ENCODE measurements at places on chromosomes 5 and 9.
A peak's percentile ranks its signal among the peaks of the same experiment; 100 is the strongest.

- no peak for DNase-seq
Measured at GRCh38 chr9:135101926-135102325, 14.5 kb downstream of the OLFM1 start.

GRCh38 chr9:71743217-71743705 is 25.1 kb downstream of the CEMIP2 start:
- peak; percentile 61 for DNase-seq

DNA sequence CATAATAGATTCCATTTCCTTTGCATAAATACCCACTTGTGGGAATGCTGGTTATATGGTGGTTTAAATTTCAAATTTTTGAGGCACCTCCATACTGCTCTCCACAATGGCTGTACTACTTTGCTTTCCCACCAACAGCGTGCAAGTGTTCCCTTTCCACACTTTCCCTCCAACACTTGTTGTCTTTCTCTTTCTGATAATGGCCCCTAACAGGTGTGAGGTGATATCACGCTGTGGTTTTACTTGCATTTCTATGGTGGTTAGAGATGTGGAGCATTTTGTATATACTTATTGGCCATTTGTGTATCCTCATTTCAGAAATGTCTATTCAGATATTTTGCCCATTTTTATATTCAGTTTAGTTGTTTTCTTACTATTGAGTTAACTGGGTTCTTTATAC is 34.6 kb downstream of the CTSL start:
- DNase-seq, result no peak

GRCh38 chr9:85741095-85741874 is 469 bp downstream of the AGTPBP1 start:
- DNase-seq, result no peak

DNA sequence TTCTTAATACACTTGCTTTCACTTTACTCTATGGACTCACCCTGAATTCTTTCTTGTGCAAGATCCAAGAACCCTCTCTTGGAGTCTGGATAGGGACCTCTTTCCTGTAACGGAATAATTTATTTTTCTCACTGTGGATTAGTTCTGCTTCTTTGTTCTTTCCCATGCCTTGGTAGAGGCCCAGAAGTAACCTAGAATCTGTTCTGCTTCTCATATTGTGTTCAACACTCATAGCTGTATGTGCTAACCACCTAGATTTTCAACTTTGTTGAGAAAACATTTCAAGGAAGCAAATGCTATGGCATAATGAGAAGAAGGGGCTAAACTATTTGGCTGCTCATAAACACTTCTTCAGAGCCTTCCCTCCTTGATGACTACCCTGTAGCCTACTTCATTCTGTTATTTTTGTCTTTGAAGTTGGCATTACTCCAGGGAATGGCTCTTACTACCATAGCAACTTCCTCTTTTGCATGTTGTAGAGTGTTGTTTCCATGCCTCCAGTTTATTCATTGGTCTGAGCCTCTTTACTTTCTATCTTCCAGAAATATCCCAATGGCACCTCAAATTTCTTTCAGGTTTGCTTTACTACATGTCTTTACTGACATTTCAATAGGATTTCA is 74.3 kb downstream of the KIAA0825 start:
- no peak for DNase-seq

GRCh38 chr5:138702166-138703077 is 50.8 kb upstream of the CTNNA1 start:
- DNase-seq, result no peak

GRCh38 chr5:40277161-40277906 is 402.4 kb upstream of the PTGER4 start:
- DNase-seq, result no peak

- no peak for DNase-seq
Measured at GRCh38 chr5:72170101-72170500, 62.8 kb downstream of the MAP1B start.

- DNase-seq, result no peak
Measured at GRCh38 chr5:65548281-65548680, 14.7 kb downstream of the CENPK start.

GRCh38 chr9:107878462-107878861 is 388.9 kb upstream of the KLF4 start:
- DNase-seq, result no peak

DNA sequence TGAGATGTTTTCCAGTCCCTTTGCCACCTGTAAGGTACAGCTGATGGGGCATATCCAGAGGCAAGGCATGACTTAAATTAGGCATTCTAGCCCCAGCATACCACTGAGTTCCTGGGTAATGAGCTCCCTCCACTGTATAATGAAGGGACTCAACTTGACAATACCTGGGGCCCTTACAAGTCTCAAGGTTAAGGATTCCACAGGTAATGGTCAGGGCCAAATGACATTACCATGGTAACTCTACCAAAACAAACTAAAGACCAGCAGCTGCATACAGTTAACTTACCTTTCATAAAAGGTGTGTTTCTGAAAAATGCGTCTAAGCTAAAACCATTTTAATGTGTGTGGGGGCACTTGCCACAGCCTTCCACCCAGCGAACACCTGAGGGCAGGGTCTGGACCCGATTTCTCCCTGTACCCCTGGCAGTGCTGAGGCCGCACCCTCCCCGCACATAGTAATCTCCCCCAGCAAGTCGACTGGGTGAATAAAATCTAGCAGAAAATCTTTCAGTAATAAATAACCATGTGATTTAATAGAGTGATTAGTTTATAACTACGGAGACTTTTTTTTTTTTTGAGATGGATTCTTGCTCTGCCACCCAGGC is 24.2 kb downstream of the CCDC69 start:
- no peak for DNase-seq

DNA sequence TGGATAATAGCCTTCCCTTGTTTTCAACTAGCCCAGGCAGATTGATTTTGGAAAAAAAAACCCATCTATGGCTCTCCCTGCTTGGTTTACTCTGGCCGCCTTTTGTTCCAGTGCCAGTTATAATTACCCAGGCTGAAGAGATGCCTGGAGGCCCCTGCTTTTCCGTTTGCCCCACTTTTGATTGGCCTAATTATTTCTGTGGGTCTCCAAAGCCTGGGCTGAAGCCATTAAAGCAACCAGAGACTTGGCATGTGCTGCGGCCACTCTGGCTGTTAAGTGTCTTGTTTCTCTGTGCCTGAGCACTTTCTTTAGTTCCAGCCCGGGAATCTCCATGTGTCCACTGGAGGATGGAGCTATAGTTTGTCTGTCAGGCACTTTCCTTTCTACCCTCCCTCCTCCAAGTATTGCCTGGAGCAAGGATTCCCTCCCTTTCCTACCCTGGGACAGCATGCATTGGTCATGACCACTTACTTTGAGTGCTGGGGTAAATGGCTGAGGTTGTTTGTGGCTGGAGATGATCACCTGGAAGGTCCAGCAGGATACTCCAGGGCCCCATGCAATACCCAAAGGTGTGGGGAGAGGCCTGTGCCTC is 105.1 kb upstream of the CTSL start:
- DNase-seq, result no peak

DNA sequence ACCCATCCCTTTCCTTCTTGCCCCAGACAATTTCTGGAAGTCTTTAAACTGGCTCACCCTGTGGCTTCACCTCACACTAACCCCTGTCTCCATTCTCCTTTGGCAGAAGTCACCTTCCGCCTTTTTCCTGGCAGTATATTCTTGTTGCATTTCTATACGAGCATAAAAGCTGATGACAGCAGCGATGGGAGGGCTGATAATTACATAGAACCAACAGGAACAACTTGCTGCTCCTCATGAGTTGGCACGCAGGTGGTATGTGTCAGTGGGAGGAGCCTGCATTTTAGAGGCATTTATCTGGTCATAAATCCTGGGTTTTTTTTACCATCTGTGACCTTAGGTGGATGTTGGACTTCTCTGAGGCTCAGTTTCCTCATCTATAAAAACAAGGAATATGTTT is 61.4 kb upstream of the CKMT2 start:
- no peak for DNase-seq

GRCh38 chr5:139806726-139807646 is 11.4 kb downstream of the PSD2 start:
- no peak for DNase-seq

DNA sequence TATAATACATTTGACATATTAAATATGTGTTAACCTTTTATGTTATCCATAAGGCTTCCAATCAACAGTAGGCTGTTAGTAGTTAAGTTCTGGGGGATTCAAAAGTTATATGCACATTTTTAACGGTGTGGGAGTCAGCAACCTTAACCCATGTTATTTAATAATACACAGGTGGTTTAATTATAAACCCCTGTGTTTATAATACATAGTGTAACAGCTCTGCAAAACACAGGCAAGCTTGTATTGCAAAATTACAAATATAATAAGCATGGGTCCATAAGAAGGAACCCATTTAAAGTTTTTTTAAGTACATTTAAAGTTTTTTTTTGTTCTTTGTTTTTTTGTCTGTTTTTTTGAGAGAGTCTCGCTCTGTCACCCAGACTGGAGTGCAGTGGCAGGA is 14.5 kb upstream of the RAD23B start:
- no peak for DNase-seq

GRCh38 chr9:19920401-19920800 is 131.6 kb upstream of the SLC24A2 start:
- DNase-seq, result no peak

DNA sequence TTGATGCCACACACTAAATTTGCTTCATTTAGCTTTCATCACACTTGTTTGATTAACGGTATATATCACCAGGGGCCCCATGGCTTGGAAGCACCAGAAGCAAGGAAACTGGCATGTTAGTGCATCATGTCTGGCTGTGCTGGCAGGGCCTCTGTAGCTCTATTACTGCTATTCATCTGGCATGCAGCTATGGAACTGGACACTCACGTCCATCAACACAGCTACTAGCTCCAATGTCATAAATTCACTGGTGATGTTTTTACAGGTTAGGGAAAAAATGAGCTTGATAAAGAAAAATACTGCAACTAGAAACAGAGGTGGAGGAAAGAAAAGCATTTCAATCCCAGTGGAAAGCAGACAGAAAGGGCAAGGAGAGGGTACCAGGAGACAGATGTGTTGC is 343.2 kb downstream of the DEPDC1B start:
- DNase-seq, result no peak

GRCh38 chr5:73867345-73868335 is 241.6 kb downstream of the ARHGEF28 start:
- peak; percentile 11 for DNase-seq

GRCh38 chr9:71767163-71767775 is 1.0 kb downstream of the CEMIP2 start:
- DNase-seq, result no peak

- DNase-seq, result no peak
Measured at GRCh38 chr5:158951436-158952247, 148.1 kb downstream of the EBF1 start.

GRCh38 chr9:8727191-8727590 is 927.6 kb upstream of the DMAC1 start:
- DNase-seq, result no peak

GRCh38 chr9:4301296-4301695 is 1.4 kb upstream of the GLIS3 start:
- DNase-seq, result peak; percentile 57

DNA sequence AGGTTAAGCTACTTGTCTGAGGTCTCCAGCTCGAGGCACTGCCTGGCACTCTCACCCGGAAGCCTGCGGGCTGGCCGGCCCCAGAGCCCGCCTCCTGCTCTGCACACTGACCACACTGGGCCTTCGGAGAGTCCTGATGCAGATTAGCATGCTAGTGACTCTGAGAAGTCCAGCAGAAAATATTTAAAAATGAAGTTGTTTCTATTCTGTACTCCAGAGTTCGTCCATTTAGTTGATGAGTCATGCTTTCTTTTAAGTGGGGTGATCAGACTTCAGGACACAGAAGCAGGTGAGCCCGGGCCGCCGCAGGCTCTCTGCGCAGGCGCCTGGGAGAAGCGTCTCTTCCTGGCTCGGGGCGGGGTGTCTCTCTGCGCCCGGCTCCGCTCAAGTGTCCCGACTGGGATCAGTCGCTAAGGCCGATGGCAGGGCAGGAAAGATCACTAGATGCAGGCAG is 32.5 kb downstream of the FAM240B start:
- no peak for DNase-seq

DNA sequence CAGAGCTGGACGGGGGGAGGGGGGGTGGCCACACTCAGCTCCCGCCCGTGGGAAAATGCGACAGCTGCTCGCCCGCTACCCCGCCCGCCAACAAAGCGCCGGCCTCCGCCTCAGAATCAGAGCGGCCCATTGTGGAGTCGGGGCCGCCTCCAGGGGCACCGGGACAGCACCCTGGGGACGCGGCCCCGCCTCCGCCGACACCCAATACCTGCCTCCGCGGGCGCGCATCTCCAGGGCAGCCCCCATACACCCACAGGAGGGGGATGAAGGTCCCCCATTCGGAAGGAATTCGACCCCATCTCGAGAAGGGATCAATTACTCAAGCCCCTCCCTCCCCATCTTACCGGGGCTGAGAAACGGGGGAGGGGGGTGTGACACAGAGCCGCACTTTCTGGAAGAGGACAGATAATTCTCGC is 1.3 kb downstream of the NOTCH1 start:
- no peak for DNase-seq

DNA sequence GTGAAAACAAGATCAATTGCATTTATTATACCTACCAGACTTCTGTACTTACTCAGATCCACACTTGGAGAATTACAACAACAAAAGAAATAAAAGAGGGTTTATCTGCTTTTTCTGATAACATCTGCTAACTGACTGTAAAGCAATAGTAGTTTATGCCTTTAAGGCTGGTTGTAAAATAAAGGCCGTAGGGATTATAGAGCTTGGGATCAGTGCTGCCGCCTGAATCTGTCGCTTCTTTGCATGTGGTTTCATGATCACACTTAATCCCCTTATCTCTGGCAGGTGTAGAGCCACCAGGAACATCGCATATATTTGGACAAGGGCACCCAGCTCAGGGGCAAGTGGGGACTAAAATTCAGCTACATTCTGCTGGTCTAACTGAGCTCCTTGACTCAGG is 146.7 kb downstream of the CCDC192 start:
- DNase-seq, result no peak

DNA sequence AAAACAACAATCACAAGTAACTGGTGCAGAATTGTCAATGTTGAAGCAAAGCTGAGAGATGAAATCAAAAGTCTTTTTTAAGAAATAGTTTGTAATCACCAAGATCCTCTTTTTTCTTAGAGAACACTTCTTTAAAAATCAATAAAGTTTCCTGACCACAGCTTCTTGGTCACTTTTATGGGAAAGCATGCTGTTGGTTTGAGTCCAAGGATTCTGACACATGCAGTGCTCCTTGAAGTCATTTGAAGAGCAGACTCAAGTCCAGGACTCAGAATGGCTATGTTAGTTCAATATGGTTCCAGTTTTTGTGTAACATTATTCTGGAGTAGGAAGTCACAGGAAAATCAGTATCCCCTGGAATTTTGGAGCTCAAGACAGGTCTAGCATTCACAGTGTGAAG is 480.6 kb downstream of the NR2F1-AS1 start:
- peak; percentile 42 for DNase-seq

- no peak for DNase-seq
Measured at GRCh38 chr9:77438653-77439052, 209.5 kb downstream of the GNA14 start.

DNA sequence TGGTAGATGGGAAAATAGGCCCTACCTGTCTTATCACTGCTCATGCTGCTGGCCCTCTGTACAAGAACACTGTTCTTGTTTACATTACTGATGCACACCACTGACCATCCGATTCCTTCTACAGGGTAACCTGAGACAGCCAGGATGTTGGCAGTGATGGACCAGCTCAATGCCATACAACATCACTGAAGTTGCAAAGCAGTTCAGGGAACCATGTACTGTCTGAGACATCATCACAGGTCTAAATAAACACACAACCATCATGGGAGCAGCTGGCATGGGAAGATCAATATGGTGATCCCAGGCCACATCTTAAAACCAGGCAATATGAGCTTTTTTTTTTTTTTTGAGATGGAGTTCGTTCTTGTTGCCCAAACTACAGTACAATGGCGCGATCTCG is 59.0 kb downstream of the IARS1 start:
- no peak for DNase-seq

- DNase-seq, result peak; percentile 61
Measured at GRCh38 chr5:154302161-154302560, 111.6 kb downstream of the GALNT10 start.
